Skeletal muscle cell (primary cell): ENCODE measurements at places on chromosomes 3 and 15.

GRCh38 chr3:18987862-18988447 is 160.4 kb upstream of the KCNH8 start:
- no peak for DNase-seq

DNA sequence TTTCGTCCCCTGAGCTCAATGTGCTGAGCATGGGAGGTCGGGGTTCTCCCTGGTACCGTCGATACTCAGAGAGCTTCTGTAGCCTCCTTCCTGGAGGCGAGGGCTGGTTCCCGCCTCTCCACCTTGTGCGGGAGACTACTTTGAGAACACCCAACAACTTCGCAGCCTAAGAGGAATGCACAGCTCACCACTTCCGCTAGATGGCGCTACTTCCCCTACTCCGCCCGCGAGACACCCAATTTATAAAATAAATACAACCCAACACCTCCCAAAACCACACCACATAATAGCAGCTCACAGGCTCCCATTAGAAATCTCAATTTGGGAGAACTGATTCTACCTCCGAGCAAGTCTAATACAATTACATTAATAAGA is 1.2 kb downstream of the RGMA start:
- DNase-seq = no peak

DNA sequence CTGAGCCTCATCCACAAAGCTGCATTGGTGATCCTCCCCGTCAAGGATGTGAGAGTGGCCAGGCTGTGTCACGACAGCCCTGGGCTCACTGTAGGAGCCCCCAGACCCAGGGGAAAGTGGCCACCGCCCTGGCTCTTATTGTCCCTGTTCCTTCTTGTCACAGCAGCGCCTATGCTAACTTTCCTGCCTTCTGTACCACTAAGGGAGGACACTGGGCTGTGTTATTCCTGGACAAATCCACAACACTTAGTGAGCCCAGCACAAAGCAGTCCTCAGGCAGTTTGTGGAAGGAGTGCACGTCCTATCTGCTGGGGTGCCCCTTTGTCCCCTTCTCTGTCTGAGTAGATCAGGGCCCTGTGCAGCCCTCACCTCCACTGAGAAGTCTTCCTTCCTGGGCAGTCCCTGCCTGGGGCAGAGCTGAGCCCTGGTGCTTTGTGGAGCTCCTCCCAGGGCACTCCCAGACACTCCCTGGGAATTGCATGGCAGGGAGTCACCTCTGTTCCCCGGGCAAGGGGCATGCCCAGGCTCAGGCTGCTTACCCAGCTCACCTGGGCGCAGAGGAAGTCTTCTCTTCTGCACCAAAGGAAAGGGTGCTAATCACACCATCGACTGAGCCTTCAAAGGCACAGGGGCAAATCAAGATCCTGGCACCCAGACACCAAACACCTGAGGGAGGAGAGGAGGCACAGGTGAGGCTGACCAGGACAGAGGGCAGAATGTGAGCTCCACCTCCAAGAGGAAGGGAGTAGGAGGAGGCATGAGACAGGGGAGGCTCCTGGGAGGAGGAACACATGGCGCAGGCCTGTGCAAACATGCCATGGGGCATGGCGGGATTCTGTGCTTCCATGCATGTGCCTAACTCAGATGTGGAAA is 138.7 kb downstream of the KLF13 start:
- DNase-seq = no peak

GRCh38 chr15:40087991-40088928 is 20.4 kb downstream of the BMF start:
- no peak for DNase-seq

DNA sequence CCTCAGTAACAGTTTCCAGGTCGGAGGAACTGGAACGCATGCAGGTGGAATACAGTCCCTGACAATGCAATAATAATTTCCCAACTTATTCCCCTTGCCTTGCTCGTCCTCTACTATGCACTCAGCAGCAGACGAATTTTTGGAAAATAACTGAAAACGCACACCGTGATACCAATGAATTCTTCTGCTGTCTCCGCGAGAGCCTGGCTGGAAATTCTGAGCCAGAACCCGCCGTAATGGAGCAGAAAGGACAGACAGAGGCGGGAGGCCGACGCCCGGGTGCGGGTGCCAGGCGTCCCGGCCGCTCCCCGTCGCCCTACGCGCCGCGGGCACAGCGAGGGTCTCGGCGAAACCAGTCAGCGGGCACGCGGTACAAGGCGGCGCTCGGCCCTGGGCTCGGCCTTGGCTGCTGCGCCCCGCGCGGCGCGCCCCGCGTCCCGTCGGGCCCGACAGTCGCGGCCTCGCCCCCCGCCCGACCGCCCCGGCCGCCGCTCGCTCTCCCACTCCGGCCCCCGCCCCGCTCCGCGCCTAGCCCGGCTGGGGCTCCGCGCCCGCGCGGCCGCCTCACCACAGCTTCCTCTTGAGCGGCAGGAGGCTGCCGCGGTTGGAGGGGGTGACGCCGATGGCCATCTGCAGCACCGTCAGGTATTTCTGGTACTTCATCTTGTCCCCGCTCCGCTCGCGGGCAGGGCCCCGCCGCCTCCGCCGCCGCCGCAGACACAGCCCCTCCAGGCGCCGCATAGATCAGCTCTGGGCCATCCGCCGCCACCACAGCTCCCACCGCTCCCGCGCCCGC is 114.5 kb upstream of the GOLGA8J start:
- DNase-seq = no peak

DNA sequence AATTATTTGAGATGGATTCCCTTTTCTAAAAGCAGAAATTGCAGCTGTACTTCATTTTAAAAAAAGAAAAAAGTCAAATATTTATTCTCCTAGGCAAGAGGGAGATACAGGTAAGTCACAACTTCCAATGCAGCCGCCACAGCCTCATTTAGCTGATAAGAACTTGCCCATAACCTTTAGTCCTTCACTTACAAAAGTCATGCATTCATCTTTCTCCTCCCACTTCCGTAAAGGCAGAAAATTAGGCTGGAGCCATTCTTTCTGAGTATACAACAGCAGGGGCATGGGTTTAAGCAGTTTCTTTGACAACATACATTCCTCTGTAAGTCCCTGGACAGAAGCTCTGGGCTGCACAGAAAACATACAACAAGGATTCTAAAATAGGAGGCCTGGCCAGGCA is 4.3 kb downstream of the SUCLG2 start:
- DNase-seq = no peak

GRCh38 chr3:17747174-17747889 is 4.9 kb upstream of the TBC1D5 start:
- no peak for DNase-seq

GRCh38 chr3:172321035-172321434 is 127.2 kb downstream of the GHSR start:
- DNase-seq = no peak

DNA sequence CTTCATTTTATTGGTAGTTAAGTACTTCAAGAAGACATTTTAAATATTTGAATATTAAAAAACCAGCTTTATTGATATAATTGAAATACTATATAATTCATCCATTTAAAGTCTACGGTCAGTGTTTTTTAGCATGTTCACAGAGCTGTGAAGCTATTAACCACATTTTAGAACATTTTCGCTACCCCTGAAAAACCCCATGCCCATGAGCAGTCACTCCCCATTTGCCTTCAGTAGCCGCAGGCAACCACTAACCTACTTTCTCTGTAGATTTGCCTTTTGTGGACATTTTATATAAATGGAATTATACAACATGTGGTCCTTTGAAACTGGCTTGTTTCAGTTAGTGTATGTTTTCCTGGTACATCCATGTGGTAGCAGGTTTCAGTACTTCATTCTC is 55.7 kb downstream of the GPR171 start:
- no peak for DNase-seq

DNA sequence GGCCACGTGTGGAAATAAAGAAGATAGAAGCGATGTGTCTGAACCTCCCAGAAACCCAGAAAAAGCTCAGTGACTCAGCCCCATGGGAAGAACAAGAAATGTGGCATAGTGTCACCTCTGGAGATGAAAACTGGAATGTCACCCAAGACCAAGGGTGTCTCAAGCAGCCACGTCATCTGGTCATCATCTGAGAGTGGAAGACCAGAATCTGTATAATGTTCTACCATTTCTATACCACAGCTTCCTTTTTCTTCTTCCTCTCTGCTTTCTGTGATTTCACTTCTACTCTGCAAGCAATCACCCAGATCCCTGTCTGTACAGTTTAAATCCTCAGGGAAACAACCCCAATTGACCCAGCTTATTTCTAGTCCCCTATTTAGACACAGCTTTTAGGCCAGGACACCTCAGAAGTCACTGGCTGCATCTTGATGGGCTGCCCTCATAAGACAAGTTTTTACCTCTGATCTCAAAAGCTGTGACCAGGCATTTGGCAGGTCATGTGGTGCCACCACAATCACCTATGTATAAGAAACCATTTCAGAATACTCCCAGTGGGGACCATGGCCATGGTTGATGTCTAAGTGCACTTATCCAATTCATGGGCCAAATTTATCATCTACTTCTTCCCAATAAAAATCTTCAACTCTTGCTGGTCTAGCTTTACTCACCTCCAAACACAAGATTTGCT is 278.5 kb upstream of the UMPS start:
- DNase-seq = no peak

DNA sequence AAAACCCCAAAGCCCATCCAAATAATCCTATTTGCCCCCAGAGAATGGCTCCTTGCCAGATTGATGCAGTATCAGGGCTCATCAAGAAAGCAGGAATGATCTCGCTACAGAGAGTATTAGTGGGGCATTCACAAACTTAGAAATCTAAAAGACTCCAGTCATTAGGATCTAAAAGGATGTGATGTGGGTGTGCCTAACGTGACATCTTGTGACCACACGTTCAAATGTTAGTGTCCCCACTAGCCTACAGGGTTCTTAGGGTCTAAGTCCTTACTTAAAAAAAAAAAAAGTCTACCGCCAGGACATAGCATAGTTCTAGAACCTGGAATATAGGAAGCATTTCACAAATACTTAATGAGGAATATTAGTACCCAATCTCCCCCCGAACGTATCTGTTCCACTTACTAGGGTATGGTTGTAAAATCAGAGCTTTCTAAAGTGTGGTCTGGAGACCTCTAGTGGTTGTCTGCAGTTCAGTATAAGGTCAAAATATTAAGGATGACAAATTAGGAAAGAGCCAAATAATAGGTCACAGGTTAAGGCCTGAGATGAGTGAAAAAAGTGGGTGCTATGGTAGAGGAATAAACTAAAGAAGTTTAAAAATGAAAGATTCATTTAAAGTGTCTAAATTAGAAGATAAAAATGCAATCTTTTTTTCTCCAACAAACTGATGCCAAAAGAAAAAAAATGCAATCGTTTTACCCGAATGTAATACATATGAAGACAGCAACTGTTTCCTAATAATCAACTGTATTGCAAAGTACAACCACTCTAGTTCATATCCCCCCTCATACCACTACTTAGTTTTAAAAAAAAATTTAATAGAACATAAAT is 4.2 kb upstream of the CHRM5 start:
- DNase-seq = no peak

DNA sequence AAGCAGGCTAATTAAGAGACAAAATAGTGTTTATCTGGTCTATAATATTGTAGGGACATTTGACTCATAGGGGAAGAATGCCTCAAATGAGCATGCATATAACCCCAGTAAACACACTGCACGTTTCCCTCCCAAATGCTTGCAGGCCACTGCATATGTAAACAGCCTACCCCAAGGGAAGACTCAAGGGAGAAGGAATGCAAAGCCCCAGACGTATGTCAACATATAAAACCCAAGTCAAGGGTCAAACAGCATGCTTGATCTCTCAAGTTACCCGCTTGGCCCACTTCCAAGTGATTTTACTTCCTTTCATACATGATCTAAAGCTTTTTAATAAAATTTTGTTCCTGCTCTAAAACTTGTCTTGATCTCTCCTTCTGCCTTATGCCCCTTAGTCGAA is 1090.0 kb downstream of the OTOL1 start:
- peak; percentile 67 for DNase-seq

- no peak for DNase-seq
These were observed 38.4 kb downstream of the PLCL2 start for GRCh38 chr3:16923112-16923511.

DNA sequence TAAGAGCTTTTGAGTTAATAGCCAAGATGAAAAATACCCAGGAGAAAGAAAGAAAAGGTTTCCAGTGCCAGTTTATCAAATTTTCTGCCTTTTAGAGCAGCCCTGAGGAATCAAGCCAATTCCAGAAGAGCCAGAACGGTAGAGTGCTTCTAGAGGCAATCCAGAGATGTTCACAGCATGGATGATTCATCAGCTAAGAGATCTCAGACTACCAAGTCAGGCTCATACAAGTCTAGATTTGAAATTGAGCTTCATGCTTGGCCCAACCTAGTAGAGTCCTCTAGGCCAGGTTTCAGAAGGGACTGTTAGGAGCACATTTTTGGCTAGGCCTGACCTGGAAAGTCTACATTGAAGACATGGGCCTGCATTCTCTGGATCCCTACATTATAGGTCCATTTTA is 15.5 kb downstream of the WDR48 start:
- DNase-seq = no peak

DNA sequence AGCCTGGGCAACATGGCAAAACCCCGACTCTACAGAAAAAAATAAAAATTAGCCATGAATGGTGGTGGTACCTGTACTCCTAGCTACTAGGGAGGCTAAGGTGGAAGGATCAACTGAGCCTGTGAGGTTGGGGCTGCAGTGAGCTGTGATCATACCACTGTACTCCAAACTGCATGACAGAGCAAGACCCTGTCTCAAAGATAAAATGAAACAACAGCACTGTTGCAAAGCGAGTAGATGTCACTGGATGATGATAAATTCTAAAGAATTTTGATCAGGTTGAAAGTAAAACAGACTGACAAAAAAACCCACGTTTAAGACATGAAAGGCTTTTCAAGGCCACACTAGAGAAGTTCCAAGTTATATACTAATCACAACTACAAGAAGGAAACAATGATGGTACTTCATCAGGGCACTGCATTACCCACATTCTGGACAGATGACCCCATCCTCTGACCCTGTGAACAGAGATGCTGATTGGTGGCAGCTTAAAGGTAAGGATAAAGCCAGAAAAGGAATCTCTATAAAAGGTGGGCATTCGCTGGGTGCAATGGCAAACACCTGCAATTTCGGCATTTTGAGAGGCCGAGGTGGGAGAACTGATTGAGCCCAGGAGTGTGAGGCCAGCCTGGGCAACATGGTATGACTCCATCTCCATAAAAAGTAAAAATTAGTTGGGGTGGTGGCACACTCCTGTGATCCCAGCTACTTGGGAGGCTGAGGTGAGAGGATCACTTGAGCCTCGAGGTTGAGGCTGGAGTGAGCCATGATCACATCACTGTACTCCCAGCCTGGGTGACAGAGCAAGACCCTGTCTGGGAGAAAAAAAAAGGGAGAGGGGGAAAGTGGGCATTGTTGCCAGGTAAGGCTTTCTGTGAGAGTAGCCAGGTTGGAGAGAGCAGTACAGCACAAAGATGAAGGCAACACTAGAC is 59.2 kb downstream of the TBL1XR1 start:
- DNase-seq = no peak

- DNase-seq = no peak
These were observed 41.1 kb upstream of the NEDD4 start for GRCh38 chr15:56034514-56034913.

DNA sequence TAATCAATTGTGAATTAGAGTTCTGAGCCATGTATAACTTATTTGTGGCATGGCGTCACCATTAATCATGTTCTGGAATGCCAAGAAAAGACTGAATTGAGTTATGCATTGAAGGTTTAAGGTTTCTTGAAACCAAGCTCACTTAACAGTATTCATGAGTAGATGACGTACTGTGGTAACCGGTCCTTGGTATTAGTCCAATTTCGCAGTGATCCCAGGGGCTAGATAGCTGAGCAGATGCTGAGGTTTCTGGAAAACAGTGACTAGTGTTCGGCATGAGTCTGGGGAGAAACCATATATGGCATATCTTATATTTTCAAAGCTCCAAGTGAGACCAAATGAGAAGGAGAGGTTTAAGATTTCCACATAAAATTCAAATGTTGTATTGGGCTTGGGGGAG is 218.3 kb upstream of the LYSMD4 start:
- peak; percentile 49 for DNase-seq
